ENCODE measurements at places on chromosomes 5 and 9.

GRCh38 chr9:121774715-121775613 lies 123.5 kb downstream of the DAB2IP start:
- DNase-seq, result no peak

GRCh38 chr9:23962101-23962500 lies 136.1 kb upstream of the ELAVL2 start:
- no peak for DNase-seq

GRCh38 chr5:62299600-62299999 lies 6.4 kb upstream of the KIF2A start:
- DNase-seq, result no peak

DNA sequence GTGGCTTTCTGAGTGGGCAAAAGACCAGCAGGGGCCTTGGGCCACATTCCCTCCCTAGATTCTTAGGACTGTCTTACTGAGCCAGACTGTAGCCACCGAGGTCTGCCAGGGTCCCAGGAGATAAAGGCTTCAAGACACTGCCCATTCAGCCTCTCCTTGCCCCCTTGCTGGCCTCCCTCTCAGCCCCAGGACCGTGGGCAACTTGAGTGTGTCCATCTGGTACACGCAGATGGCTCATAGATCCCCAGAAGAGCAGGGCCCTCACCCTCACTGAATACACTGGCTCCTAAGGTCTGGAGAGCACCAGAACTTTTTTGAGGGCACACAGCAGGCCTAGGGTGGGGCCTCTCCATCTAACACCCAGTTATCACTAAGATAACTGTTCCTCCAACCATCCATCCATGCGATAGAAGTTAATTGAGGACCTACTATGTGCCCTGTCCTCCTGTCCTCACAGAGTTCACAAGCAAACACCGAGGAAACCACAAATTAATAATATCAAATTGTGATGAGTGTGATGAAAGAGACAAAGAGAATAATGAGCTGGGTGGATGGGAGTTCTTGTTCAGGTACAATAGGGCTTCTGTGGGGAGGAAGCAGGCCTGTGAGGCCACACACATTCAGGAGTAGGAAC lies 4.9 kb upstream of the PDGFRB start:
- DNase-seq, result peak; percentile 33

DNA sequence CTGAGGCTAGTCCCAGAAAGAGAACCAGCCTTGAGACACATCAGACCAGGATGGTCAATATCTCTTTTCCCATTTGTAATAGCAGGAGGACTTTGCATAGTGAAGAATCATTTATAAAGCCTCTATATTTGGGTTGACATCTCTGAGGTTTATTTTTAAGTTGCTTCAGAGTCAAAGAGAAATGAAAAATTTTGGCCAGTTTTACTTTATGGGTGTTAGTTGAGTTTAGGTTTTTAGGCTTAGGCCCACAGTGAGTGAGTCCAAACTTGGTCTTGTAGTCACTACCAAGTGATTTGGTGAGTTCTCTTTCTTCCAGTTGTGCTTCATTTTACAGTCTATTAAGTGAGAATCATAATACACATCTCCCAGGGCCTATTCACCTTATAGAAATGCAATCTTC lies 5.3 kb upstream of the MEF2C start:
- no peak for DNase-seq

DNA sequence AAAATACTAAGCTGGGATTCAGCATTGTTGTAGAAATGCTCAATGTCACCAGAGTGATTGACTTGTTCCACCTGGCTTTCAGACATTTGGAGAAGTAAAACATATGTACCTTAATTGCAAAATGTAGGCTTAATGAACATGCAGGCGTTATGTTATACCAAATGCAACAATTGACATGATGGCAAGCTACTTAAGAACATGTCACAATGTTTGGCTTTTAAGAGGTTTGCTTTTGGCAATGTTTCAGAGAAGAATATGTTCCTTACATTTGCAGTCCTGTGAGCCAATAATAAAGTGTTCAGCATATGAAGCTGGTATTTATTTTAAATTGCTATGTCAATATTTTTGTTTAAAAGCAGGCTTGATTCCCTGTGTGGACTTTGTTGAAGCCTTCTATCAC lies 111.7 kb upstream of the NUDT12 start:
- no peak for DNase-seq

DNA sequence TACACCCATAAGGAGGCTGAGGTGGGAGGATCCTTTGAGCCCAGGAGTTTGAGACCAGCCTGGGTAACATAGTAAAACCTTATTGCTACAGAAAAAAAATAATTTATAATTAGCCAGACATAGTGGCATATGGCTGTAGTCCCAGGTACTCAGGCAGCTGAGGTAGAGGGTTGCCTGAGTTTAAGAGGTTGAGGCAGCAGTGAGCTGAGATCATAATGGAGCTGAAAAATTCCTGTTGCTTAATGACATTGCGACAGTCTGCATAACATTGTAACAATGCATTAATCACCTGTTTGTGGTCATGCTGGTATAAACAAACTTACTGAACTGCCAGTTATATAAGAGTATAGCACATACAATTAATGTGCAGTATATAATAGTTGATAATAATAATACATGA lies 214.2 kb downstream of the TRIM32 start:
- peak; percentile 15 for DNase-seq

GRCh38 chr5:63314551-63314950 lies 647.7 kb downstream of the HTR1A start:
- DNase-seq, result no peak

DNA sequence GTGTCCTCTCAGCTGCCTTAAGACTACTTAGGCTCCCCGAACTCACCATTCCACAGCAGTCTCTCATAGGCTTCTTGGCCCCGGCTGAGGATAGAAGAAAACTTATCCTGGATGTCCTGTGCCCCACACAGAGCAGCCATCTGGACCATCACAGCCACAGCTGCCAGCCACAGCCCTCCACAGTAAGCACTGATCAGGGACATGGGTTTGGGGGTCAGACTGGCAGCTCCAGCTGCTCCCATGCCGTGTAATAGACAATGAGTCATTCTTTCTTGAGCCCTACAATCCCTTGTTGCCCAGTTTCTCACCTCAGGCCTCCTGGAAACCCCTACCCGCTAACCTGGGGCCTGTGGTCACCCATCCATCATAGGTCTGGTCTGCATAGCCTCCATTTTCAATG lies 5.7 kb downstream of the CREB3 start:
- DNase-seq, result no peak

- DNase-seq, result no peak
Measured at GRCh38 chr5:124752854-124753720, 6.6 kb upstream of the ZNF608 start.

- DNase-seq, result peak; percentile 68
Measured at GRCh38 chr5:170483701-170484458, 19.9 kb upstream of the KCNIP1 start.

DNA sequence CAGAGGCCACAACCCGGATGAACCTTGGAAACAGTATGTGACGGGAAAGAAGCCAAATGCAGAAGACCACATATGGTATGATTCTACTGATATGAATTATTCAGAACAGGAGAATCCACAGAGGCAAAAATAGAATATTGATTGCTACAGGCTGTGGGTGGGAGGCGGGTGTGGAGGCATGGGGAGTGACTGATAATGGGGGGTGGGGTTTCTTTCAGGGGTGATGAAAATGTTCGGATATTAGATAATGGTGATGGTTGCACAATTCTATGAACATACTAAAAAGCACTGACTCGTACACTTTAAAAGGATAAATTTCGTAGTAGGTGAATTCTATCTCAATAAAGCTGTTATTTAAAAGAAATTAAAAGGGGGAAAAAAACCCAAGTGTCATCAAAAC lies 10.7 kb downstream of the IL4 start:
- no peak for DNase-seq

DNA sequence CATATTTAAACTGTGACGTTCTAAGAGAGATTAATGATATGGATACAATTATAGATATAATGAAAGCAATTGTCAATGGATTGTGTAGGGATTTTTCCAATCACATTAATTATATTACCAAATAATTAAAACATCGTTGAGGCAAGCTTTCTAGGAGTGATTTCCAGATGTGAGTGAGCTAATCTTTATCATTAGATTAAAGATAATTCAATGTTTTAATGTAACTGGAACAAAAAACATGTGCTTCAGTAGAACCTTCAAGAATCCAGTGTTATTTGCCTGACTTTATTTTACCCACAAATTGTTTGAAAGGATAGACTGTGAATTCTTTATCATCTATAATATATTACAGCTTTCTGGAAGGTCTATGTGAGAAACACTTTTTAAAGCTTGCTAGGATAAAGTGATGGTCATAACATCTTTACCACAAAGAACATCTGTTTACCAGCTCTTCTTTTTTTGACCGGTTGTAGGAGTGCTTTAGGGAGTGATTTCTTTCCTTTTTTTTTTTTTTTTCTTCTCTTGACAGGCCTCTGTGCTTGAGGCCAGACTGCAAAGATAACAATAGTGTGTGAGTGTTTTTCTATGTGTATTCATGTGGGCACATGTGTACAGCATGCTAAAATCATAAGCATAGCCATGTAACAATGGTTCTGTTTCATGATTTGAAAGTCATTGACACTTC lies 35.0 kb downstream of the SNCAIP start:
- no peak for DNase-seq

DNA sequence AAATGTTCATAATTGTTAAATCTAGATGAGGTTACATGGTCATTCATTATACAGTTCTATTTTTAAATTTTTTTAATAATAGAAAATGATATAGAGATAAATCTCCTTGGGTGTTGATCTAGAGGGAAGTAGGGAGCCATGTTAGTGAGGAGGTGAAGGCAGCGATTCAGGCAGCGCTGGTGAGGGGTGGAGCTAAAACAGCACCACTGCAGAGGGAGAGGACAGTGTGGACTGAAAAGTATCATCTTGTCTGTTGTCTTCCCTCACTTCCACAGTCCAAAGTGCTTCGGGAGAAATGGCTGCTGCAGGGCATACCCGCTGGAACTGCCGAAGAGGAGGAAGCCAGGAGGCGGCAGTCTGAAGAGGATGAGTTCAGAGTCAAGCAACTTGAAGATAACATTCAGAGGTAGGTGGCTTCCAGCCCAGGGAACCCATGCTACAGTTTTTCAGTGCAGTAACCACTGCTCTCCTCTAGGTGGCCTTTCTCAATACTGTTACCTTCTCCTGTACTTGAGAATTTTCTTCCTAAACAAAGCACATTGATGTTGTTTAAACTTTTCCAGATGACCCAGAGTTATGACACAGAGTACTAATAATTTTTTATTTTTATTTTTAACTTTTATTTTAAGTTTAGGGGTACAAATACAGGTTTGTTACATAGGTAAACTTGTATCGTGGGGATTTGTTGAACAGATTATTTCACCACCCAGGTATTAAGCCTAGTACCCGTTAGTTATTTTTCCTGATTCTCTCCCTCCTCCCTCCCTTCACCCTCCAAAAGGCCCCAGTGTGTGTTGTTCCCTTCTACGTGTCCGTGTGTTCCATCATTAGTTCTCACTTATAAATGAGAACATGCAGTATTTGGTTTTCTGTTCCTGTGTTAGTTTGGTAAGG lies 100.5 kb downstream of the PALM2AKAP2 start:
- DNase-seq, result peak; percentile 5

DNA sequence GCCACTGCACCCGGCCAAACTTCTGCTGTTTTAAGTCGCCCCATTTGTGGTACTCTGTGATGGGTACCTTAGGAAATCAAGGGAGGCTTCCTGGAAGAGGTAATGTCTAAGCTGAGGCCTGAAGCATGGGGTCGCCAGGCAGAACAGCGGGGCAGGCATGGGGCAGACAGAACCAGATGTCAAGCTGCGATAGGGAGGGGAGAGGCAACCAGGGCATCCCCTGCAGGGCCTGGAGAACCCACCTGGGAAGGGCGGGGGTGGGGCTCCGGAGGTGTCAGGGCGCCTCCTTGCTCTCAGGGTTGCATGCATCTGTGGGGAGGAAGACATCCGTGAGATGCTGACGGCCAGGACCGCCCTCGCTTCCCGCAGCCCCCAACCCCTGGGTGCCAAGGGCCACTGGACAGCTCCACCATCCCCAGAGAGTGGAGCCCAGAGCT lies 2.8 kb downstream of the LCN15 start:
- DNase-seq, result no peak

DNA sequence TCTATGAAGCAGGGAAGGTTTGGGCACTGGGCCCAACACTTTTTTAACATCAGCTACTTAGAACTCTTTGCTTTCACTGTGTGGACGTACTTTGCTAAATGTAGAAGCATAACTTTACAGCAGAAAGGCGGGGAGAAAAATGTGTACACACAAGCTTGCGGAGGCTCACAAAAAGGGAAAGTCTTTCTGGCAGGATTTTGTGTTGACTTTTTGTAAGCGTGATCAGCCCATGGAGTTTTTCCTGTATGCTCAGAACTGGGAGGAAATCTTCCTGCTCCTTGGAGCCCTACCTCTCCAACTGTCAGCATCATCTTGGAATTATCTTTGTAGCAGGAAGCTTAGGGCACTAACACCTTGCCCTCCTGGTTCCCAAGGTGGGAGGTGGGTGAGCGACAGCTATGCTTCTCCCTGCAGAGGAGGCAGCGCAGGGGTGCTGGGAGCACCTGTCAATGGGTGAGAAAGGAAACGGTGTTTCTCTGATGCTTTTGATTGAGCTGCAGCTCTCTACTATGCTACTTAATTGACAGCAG lies 321.9 kb downstream of the GADD45G start:
- no peak for DNase-seq

- no peak for DNase-seq
Measured at GRCh38 chr9:3894772-3895171, 369.0 kb upstream of the RFX3 start.

- no peak for DNase-seq
Measured at GRCh38 chr9:122814545-122814944, 13.8 kb downstream of the PDCL start.

GRCh38 chr5:431001-431710 lies 11.8 kb upstream of the EXOC3 start:
- peak; percentile 78 for DNase-seq

- DNase-seq, result peak; percentile 34
Measured at GRCh38 chr5:34412736-34413135, 243.4 kb upstream of the RAI14 start.

DNA sequence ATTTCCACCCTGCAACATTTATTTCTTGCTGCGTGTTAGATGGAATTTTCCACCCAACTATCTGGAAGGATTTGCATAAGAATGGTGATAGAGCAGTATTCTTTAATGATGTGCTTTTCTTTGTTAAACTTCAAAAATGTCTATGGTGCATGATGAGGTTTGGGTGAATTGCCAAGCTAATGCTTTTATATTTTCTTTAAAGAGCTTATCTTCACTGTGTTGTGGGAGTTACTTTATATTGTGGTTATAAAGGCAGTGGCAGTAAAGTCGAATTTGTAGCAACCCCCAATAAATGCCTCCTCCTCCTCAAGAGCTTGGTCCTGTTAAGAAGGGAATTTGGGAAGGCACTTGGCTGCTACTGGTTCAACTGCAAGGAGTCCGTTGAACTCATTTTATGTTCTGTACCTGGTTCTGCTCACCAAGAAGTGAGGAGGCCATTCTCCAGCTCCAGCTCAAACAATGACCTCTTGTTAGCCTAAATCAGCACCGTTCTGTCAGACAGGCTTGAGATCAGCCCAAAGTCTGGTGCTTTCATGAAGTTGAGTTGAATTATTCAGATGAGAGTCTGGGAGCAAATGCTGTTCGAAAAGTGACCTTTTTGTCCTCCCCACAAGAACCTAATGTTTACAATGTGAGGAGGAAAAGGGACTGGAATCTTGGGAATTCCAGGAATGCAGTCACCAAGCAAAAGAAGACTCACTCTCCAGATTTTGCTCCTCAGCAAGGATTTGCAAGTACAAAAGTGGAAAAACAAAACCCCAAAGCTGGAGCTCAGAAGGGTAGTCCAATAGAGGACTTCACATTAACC lies 217.0 kb downstream of the TMEM38B start:
- peak; percentile 77 for DNase-seq

GRCh38 chr5:19608444-19609002 lies 379.5 kb downstream of the CDH18 start:
- DNase-seq, result no peak

GRCh38 chr9:20217596-20217995 lies 404.7 kb downstream of the MLLT3 start:
- no peak for DNase-seq

All from SJSA1 (cell line).